ENCODE measurements at places on chromosomes 12 and 14.
A peak's percentile ranks its signal among the peaks of the same experiment; 100 is the strongest.

- no peak for DNase-seq
These were observed 150.0 kb upstream of the PLEKHA5 start for GRCh38 chr12:18979401-18980126.

- peak; percentile 65 for DNase-seq
These were observed 154.4 kb downstream of the RPAP3 start for GRCh38 chr12:47551426-47551851.

- no peak for DNase-seq
These were observed 230.9 kb upstream of the LRIG3 start for GRCh38 chr12:59151243-59151642.

DNA sequence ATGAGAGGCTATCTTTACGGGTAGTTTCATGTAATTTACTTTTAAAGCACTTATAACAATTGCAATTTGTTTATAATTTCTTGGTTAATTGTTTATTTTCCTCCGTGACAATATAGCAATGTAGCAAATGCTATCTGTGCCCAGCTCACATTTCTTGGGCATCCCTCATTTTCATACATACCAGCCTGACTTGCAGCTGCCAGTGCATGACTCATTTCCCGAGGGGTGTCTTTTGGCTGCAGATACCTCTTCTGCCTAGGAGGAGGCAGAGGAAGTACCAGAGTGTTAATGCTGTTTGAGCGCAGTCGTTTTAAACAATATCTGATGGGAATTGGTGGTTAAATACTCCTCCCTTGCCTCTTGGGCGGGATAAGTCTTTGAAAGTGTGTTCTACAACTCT, 104.2 kb upstream of the ABCD2 start:
- DNase-seq = peak; percentile 67

GRCh38 chr12:87368259-87368658, 660.9 kb downstream of the C12orf50 start:
- DNase-seq = no peak

- no peak for DNase-seq
These were observed 68.2 kb downstream of the DNAI7 start for GRCh38 chr12:25126746-25127145.

DNA sequence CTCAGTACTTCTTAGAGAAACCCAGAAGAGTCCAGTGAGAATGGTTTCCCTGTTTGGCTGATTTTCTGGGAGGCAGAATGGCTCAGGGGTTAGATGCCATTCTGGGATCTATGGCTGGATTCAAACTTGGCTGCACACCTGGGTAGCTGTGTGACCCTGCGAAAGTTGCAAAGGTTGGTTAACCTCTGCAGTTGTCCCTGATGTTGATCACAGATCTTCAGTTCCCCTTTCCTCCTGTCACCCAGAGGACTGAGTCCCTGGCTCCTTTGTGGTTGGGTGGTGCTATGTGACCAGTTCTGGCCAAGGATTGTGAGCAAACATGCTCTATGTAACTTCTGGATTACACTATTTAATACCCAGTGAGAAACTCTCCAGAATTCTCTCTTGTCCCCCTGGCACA, 418.0 kb downstream of the RGS6 start:
- DNase-seq = no peak

DNA sequence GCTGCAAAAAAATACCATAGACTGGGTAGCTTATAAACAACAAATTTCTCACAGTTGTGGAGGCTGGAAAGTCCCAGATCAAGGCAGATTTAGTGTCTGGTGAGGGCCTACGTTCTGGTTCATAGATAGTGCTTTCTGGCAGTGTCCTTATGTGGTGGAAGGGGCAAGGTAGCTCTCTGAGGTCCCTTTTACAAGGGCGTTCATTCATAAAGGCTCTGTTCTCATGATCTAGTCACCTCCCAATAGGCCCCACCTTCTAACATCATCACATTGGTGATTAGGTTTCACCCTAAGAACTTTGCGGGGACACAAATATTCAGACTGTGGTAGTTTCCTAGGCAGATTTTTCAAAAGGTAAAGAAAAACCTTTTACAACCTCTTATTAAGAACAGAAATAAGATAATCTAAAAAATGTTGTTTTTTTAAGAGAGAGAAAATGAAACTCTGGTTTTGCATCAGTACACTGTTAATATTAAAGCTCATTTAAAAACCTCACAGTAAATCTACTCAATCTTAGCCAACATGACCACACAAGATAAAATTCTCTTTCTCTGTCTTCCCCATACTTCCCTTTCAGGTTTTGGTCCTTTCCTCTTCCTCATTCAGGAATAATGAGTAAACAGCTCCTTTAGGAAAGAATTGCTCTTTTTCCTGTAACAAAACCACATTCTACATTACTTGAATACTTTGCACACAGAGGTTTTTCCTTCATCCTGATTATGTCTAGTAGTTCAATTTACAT, 117.5 kb downstream of the UNC79 start:
- no peak for DNase-seq

GRCh38 chr14:100428727-100429126, 105.6 kb downstream of the SLC25A47 start:
- DNase-seq = peak; percentile 43

DNA sequence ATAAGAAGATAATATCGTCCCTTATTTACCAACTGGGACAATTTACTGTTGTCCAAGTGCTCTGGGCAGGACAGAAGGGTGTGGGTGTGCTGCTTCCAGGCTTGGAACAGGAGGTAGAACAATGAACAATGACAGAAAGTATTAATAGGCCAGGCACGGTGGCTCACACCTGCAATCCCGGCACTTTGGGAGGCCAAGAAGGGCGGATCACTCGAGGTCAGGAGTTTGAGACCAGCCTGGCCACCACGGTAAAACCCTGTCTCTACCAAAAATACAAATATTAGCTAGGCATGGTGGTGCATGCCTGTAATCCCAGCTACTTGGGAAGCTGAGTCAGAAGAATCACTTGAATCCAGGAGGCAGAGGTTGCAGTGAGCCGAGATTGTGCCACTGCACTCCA, 2.5 kb downstream of the IFI27 start:
- DNase-seq = no peak

GRCh38 chr12:45343269-45344051, 127.6 kb downstream of the ANO6 start:
- no peak for DNase-seq

DNA sequence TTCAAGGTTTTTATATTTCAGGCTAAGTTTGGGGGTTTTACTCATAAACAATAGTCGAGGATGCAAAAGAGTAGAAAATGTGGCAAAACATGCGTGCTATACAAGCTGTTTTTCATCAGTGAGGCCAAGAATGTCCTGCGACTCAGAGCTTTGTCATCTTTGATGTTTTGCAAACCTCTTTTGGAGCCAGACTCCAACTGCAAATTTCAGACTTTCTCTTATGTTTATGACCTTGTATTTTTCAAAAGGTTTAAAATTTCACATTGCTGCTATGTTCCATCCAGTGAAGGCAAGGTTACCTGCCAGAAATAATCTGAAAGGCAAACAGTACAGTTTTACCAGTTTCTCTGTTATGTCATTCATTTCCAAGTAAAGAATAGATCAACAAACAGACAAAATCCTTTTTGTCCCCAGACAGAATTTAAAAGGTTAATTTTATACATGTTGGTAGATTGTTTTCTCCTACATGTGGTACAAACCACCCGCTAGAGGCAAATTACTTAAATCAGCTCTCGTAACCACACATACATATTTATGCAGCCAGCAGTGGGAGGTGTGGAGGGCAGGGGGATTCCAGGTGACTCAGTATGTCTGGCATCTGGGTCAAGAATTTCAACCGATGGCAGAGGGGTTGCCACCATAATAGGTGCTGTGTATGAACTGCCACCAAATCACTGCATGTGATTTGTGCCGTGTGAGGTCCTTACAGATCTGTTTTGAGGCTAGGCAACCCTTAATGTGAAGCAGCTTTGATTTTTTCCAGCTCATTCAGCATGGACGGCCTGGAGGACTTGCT, 119.8 kb upstream of the CPM start:
- peak; percentile 87 for DNase-seq

GRCh38 chr12:53334822-53335221, 1.3 kb downstream of the SP7 start:
- no peak for DNase-seq

DNA sequence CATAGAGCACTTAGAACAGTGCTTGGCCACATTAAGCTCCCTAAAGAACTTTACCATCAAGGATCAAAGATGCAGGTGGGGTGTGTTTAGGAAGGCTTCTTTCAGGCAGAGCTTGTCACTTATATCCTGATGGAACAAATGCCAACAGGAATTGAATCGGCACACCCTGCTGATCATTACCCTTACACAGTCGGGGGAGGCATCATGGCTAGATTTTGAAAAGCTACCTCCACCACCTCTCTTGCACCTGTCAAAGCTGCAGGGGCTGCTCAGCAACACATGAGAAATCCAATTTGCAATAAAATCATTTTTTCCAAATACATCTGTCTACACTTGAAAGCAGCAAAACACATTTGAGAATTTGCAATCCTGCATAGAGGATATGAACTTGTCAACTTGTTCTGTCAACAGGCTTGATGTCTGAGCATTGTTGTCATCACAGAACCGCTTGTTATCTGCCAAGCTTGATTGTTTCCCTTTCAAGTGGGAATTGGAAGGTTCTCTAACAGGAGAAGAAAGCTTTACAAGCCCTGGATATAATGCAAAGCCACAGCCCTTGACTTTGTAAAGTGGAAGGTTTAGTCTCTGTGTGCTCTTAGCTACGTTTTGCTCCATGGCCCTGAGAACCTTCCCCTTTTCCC, 24.6 kb upstream of the TRIM9 start:
- no peak for DNase-seq

DNA sequence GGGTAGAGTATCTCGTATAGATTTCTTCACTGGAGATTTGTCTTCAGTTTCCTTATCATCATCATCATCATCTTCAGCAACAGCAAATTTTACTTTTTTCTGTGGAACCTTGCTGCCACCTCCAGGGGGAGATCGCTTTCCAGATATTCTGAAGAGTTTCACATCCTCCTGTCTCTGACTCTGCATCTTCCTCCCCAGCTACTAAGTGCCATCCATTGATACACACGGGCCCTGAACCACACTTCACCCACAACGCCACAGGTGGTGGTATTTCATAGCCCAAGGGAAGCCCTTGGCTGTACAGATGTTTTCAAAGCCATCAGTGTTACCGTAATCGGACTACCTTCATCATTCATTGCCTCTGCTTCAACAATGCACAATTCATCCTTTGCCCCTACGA, 82.2 kb downstream of the PPP2R5C start:
- DNase-seq = no peak

- no peak for DNase-seq
These were observed 17.4 kb downstream of the KMT2D start for GRCh38 chr12:49043241-49043640.

- DNase-seq = no peak
These were observed 17.2 kb downstream of the NOXRED1 start for GRCh38 chr14:77406086-77406485.

GRCh38 chr14:54253195-54253947, 143.4 kb upstream of the CDKN3 start:
- peak; percentile 68 for DNase-seq

GRCh38 chr14:75390183-75390582, 37.6 kb upstream of the JDP2 start:
- DNase-seq = no peak

GRCh38 chr14:98198385-98198784, 1073.6 kb downstream of the BCL11B start:
- DNase-seq = peak; percentile 29

- DNase-seq = no peak
These were observed 38.0 kb downstream of the IQSEC3 start for GRCh38 chr12:104551-105081.

DNA sequence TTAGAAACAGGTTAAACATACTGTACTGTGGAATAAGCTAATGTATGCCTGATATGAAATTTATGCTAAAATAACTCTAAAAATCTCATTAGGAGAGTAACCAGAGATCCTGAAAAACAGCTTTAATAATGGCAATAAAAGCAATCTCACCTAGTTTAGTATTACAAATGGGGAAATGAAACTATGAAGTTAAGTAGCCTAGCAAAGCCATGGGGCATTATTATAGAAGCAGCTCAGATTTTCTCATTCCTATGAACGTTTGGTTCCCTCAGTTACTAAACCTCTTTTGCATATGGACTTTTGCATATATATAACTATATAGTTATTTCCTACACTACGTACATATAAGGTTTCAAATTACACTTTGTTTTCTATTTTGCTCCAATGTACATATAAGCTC, 25.0 kb upstream of the APPL2 start:
- DNase-seq = no peak

GRCh38 chr12:131357185-131357747, 353.6 kb upstream of the SFSWAP start:
- no peak for DNase-seq

- DNase-seq = no peak
These were observed 213.1 kb downstream of the CHST11 start for GRCh38 chr12:104669851-104670337.

GRCh38 chr14:94370524-94370910, 17.9 kb downstream of the SERPINA1 start:
- DNase-seq = no peak

- DNase-seq = no peak
These were observed 42.9 kb upstream of the TESC start for GRCh38 chr12:117142094-117142493.

GRCh38 chr12:32159381-32159780, 52.7 kb downstream of the BICD1 start:
- DNase-seq = no peak

GRCh38 chr12:41293011-41293410, 104.9 kb downstream of the PDZRN4 start:
- no peak for DNase-seq

- DNase-seq = no peak
These were observed 70.3 kb downstream of the GALNT4 start for GRCh38 chr12:89454080-89454848.

DNA sequence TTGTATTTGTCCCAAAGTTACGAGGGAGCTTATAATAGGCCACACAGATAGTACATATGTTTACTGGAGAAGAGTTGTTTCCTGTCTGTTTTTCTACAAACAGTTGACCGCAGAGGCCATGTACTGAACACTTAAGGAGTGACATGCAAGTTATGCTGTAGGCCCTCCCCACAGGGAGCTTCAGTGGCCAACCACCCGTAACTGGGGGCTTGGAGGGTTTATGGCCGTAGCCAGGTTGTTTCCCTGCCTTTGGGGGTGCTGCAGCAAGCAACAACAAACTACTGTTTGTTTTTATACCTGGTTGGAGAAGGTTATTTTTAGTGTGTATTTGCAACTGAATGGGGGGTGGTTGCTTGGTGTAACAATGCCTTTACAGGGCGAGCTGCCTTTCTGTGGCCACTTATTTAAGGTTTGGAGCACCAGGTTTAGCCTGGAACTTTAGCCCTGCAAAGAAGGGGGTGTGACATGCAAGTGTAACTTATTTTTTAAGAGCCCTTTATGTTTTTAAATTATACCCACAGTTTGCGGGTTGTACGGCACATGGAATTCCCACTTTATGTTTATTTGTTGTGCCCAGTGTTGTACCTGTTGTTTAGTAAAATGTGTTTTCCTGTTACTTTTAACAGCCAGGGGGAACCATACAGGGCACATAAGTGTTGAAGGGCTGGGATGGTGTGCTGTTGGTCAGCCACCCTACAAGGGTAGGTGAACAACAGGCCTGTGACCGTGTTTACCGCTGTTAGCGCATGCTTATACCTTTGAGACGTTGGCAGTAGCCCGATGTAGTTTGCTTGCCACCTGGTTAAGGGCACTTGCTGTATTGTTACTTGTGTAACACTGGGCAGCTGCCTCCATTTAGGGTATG, 29.9 kb upstream of the G2E3 start:
- no peak for DNase-seq

- no peak for DNase-seq
These were observed 163.1 kb downstream of the CACNA1C start for GRCh38 chr12:2215709-2216560.

- no peak for DNase-seq
These were observed 23.2 kb downstream of the HSPB8 start for GRCh38 chr12:119201789-119202543.
